ENCODE measurements at places on chromosomes 2 and 18. TPM values are rescaled to one million over a fixed set of nuclear protein-coding genes. Genes with fewer than 3 reads are reported as not detected.

DNA sequence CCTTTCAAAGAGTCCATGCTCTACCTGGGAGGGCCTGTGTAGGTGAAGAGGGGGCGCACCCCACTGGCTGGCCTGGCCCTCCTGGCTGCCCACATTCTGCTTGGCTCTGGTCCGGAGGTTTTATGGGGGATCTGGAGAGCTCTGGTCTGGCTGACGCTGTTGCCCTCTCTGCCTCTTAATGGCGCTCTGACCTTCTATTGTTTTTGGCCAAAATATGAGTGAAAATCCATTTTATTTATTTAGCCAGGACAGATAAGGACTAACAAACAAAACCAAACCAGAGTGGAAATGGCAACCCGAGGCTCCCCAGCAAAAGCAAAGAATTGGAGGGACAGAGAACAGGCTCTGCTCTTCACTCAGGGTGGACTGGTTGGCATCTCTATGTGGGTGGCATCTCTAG lies 45.7 kb downstream of the PRKCE start:
- no peak for DNase-seq

- DNase-seq: no peak
Measured at GRCh38 chr18:72160510-72161445, 383.4 kb downstream of the CBLN2 start.

DNA sequence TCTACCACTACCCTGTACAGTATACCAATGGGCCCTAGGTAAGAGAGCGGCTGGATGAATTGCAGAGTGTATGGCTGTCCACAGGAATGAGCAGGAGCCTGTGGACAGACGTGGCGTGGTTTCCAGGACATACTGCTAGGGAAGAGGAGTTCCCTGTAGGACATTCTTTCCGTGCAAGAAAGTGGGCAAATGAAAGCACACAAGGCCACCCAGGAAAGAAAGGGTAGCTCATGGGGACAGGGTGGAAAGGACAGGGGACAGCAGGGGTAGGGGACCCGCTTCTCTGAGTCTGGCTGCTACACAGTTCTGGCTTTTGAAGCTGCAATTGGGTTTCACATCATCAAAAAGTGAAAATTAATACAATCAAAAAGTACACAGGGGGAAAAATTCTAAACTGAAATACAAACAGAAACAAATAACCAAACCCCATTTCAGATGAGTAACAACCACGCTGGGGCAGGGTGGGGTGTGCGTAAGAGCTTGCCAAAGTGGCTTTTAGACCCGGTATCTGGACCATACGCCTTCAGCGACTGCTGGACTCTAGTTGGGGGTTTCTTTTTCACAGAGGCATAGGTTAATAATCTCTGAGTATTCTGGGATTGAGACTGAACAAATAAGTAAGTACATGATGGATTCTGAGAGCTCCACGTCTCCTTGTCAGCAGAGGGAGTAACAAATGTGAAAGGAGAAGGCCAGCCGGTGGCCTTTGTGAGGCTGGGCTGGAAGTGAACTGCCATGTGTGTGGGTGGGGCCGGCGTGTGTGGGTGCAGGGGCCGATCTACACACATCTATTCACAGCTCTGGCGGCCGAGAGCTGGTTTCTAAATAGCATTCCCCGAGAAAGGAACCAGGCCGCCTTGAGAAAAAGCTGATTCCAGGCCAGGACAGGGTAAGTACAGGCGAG lies 84.0 kb downstream of the HDAC4 start:
- DNase-seq: no peak

The SIX3 gene
- not detected for total RNA-seq

Data from naive thymus-derived CD8-positive, alpha-beta T cell (primary cell).